Stimulated activated CD4-positive, alpha-beta T cell treated with anti-CD3 and anti-CD28 coated beads, TNF-alpha, amount 100 ng/mL, for 48 hours (primary cell): ENCODE measurements at places on chromosomes 6 and 20.
A peak's percentile ranks its signal among the peaks of the same experiment; 100 is the strongest.

GRCh38 chr6:164039954-164040375 lies 625.4 kb downstream of the QKI start:
- peak; percentile 19 for DNase-seq

DNA sequence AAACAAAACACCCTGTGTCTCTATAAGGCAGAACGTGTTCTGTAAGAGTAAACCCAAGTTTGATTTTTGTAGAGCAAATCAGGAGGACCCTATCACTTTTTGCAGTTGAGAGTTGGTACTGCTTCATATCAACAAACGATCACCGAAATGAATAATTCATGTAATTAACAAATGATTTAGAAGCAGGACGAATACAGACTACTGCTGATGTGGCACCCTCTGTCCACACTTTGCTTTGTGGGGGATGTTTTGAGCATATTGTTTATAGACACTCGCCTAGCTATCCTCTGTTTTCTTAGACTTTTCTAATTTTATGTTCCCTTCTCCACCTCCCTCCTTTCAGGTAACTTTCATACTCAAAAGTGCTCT lies 1.5 kb downstream of the CD2AP start:
- DNase-seq, result no peak

GRCh38 chr20:8473459-8473858 lies 341.4 kb downstream of the PLCB1 start:
- DNase-seq, result no peak

- peak; percentile 65 for DNase-seq
These were observed 45.4 kb downstream of the MDFI start for GRCh38 chr6:41683523-41684310.

DNA sequence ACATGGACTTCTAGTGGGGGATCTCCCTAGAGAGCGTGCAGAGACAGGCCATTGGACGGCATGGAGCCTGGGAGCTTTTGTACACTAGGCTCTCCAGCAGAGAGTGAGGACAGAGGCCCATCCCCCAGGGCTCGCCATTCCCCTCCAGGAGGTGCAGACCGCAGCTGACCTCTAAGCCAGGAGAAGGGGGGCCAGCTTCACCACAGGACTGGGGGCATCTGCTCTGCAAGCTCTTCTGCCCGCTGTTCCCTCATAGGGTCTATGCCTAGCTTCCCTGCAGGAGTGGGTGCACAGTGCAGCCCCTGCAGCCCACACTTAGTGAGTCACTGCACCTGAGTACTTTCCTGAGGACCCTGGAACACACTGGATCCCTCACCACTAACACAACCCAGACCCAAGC lies 94.4 kb downstream of the FHL5 start:
- no peak for DNase-seq

DNA sequence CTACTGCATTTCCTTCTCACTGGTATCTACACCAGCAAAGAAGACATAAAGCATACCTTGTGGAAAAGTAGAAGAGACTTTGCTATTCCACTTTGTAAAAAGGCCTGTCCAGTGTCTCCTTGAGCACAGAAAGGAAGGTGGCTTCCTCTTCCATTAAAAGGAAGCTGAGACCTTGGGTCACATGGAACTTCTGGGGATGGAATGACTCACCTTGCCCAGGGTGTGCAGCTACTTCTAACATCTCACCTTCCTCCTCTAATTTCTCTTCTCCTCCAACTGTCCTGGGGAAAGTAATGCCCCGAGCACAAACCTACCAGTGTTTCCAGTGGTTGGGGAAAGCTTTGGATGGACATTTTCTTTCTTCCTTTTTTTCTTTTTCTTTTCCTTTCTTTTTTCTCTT lies 848.8 kb upstream of the MAP3K7 start:
- no peak for DNase-seq

DNA sequence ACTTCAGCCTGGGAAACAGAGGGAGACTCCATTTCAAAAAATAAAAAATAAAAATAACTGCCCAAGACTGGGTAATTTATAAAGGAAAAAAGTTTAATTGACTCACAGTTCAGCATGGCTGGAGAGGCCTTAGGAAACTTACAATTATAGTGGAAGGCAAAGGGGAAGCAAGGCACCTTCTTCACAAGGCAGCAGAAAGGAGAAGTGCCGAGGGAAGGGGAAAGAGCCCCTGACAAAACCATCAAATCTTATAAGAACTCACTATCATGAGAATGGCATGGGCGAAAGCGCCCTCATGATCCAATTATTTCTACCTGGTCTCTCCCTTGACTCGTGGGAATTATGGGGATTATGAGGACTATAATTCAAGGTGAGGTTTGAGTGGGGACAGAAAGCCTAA lies 95.5 kb upstream of the LGSN start:
- no peak for DNase-seq

GRCh38 chr20:45373353-45374100 lies 4.6 kb downstream of the TP53TG5 start:
- peak; percentile 86 for DNase-seq

GRCh38 chr6:26197636-26197932 lies 110.4 kb downstream of the HFE start:
- DNase-seq, result no peak

- DNase-seq, result no peak
These were observed 8.6 kb downstream of the SYNDIG1 start for GRCh38 chr20:24477831-24478547.

DNA sequence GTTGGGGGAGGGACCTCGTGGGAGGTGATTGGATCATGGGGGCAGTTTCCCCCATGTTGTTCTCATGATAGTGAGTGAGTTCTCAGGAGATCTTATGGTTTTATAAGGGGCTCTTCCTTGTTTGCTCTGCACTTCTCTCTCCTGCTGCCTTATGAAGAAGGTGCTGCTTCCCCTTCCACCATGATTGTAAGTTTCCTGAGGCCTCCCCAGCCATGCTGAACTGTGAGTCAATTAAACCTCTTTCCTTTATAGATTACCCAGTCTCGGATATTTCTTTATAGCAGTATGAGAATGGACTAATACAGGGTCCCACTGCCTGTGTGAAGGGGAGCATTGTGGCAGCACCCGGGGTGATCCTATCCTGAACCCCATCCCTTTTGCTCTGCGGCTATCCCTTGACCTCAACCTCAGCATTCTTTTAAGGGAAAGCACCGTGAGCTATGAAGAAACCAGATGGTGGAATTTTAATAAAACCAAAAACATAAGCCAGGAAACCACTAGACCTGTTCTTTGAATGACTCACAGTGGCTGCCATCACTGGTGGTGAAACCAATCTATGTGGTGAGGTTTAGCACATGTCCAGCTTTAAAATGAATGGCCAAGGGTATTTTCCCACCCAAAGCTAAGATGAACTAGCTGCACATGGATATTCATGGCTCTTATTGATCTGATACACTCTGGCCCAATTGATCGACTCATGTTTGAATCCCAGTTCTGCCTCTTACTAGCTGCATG lies 62.2 kb downstream of the ZDHHC14 start:
- DNase-seq, result no peak

- DNase-seq, result no peak
These were observed 6.0 kb downstream of the GJA1 start for GRCh38 chr6:121441477-121441876.

DNA sequence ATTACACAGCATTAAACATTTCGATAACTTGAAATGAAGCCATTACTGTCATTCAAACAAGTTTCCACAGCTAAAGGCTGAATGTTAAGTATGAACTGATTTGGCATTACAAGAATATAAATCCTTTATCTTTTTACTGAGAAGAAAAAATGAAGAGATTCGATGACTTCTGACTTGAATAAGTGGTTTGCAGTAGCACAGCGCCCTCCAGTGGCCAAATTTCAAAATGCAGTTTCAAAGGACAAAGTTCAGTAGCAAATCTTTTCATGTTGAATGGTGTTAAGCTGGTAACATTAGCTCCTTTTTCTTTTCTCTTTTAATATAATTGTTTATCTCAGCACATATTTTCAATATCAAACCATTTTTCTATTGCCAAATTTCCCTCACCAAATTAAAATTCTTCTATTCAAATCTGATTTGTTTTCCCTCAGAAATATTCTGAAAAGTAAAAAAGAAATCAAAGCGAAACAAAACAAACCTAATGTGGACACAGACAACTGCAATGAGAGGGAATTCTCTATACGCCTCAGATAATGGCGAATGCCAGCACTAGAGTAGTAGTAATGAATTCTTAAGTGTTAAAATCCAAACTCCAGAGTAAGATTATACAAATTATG lies 145.7 kb downstream of the BTBD9 start:
- DNase-seq, result peak; percentile 73

DNA sequence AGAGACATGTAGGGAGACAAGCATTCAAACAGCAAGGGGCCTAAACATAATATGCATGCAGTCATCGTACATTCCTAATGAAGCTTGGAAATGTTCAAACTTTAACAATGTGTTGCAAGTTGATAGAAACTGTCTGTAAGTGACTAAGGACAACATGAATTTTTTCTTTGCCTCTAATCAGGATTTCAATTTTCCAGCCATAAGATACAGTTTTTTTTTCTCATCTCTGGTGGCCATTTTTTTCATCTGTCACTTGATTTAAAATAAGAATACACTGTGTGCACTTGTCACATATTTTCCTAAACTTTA lies 22.2 kb upstream of the MTRF1L start:
- no peak for DNase-seq

- no peak for DNase-seq
These were observed 6.7 kb downstream of the ATG5 start for GRCh38 chr6:106318851-106319250.

GRCh38 chr6:163646133-163646532 lies 231.6 kb downstream of the QKI start:
- DNase-seq, result no peak

DNA sequence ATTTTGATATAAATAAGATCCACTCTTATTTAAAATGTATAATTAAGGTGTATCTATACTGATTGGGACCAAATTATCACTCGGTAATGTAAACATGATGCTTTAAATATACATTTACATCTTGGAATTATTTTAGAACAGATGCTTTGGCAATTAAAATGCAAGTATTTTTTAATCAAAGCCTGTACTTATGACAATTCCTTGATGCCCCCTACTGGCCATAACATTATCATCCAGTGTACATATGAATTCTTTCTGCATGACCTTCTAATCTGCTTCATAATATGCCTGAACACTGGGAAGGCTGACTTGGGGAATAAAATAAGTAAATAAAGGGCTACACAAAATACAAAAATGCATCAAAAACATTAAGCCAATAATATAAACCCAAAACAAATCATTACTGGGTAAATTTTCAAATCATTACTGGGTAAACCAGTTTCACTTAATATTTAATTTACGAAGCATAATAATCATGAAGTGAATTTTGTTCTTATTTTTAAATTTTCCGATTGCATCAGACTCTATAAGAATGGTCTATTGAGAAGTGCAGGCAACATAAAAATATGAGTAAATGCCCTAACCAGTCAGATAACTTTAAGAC lies 65.1 kb downstream of the CGA start:
- no peak for DNase-seq

- DNase-seq, result no peak
These were observed 3.6 kb downstream of the PACSIN1 start for GRCh38 chr6:34469499-34469898.
